Iris pigment epithelial cell (primary cell): ENCODE measurements at places on chromosomes 7 and 10.

DNA sequence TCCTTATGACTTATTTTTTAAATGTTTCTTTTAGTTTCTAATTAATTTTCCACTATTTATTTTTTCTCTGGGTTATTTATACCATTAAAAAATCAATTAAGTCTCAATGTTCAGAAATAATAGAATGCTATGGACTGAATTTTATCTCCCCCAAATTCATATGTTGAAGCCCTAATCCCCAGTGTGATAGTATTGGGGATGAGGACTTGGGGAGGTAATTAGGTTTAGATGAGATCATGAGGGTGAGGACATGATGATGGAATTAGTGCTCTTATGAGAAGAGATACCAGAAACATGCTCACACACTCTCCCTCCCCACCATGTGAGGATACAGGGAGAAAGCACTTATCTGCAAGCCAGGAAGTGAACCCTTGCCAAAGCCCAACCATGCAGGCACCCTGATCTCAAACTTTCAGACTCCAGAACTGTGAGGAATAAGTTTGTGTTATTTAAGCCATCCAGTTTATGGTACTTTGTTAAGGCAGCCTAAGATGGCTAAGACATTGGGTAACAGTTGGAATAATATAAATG is 202.6 kb downstream of the MDFIC start:
- DNase-seq = peak; percentile 27

DNA sequence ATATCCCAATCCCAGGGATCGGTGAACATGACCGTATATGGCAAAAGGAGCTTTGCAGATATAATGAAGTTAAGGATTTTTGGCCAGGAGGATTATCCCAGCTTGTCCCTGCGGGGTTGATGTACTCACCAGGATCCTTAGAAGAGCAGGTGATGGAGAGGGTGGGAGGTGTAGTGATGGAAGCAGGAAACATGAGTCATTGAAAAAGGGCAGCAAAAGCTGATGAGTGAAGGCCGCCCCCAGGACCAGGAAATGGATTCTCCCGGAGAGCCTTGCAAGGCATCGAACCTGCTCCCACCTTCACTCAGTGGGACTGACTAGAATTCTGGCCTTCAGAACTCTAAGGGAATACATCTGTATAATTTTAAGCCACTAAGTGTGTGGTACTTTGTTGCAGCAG is 5.2 kb upstream of the NUPR2 start:
- no peak for DNase-seq

GRCh38 chr7:102390697-102391484 is 5.3 kb upstream of the PRKRIP1 start:
- DNase-seq = peak; percentile 56

DNA sequence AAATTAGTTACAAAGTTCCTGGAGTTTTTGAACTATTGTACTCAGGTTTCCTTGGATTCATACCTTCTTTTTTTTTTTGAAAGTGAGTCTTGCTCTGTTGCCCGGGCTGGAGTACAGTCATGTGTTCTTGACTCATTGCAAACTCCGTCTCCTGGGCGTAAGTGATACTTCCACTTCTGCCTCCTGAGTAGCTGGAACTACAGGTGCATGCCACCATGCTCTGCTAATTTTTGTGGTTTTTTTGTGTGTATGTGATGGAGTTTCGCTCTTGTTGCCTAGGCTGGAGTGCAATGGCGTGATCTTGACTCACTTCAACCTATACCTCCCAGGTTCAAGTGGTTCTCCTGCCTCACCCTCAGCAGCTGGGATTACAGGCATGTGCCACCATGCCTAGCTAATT is 22.3 kb downstream of the MCM10 start:
- DNase-seq = no peak

DNA sequence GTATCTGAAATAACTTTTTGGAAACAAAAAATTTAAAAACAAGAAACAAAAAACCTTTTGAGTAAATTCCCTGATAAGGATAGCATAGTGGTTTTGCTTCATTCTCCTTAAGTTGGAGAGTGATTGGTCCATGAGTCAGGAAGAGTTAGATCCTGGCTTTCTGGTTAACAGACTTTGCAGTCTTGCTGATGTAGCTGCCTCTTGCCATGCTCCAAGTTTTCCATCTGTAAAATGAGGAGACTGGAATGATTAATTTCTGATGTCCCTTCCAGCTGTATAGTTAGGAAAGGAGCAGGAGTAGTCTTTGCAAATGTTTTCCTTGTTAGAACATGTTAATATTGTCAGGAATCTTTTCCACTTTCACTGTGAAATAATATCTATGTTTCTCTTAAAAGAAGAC is 266.6 kb downstream of the DNAJB9 start:
- no peak for DNase-seq

GRCh38 chr7:37287131-37287855 is 161.4 kb downstream of the ELMO1 start:
- DNase-seq = no peak

DNA sequence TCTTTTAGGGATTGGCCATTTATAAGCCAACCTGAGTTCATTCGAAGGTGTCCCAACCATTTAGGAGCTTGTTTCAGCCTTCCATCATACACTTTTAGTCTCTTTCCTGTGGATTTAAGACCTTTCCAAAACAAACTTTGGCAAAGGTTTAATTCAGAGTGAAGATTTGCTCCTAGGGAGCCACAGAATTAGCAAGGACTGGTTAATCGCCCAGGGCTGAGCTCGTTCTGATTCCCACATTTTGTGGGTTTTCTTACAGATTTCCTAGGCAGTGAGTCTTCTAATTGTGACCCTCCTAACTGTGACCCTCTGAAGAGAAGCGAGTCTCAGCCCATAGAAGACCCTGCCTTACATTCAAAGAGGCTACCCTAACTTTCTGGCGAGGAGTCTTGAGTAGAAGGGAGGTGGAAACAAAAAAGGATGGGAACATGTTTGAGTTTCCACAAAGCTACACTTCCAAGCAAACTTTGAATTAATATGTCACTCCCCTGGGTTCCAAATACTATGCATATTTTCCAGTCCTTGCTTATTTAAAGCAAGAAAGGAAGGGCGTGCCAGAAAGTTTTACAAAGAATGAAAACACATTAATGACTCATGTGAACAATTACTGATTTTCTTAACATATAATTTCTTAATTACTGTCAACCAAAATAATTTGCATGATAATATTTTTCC is 118.3 kb downstream of the ARID5B start:
- DNase-seq = no peak

DNA sequence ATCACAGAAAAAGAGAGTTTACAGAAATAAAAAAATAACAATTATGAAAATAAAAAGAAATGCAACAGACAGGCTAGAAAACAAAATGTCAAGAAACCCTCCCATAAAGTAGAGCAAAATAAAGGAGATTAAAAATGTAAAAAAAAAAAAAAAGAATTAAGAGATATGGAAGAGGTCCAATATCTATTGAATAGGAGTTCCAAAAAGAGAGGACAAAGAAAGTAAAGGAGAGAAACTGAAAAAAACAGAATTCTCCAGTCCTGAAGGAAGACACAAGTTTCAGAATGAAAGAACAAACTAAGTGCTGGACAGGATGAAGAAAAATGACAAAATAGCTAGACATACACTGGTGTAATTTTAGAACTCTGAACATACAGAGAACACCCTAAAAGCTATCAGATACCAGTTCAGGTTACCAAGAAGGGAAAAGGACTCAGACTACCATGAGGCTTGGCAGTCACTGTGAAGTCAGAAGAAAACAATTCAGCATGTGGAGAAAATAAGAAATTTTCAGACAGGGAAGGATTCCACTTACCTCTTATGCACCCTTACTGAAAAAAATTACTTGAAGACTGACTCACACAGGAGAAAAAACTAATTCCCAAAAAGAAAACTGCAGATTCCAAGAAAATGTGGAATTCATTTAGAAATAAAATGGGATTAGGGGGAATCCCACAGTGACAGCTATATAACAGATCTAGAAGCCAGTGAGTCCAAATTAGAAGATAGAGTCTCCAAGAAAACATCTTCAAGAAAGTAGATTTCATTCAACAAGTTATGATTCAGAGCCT is 40.4 kb upstream of the ABLIM1 start:
- no peak for DNase-seq

DNA sequence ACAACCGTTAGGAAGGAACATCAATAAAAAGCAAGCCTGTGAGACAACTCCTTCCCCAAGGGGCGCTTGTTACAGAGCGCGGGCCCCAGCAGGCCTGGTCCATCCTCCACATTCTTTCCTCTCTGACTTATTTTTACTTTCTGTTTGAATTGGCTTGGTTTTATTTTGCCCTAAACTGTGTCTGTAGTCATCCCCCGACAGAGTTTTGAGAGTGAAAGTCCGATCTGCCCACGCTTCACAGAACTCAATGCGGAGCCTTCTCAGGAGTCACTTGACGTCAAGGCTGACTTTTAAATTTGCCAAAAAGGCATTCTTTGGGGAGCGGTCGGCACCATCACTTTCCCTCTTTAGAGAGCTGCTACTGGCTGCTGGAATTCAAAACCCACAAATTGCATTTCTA is 150.1 kb upstream of the KLF6 start:
- peak; percentile 86 for DNase-seq

GRCh38 chr7:98027342-98028033 is 37.5 kb upstream of the OCM2 start:
- DNase-seq = no peak

GRCh38 chr10:102509387-102509786 is 5.6 kb downstream of the SUFU start:
- peak; percentile 70 for DNase-seq

- peak; percentile 85 for DNase-seq
Observed at GRCh38 chr7:41148521-41148951, 554.4 kb downstream of the INHBA start.

DNA sequence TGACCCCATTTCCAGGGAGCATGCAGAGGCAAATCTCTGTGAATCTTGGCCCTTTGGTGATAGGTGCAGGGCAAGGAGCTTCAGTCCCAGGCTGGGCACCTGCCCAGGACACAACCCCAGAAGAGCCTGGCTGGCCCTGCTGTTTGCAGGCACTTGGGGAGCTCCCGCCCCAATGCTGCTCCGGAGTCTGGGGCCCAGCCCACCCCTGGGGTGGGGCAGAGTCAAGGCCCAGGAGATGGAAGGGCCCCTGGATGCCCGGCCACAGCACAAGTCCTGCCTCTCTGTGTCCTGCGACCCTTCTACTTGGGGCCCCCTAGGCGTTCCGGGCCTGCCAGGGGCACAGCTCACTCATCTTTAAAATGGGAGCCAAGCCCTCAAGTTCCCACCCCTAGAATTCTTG is 24.7 kb downstream of the PDGFA start:
- DNase-seq = no peak

GRCh38 chr7:36615852-36616540 is 108.3 kb downstream of the AOAH start:
- DNase-seq = no peak
